Spleen (tissue), 13 donors: ENCODE measurements at places on chromosomes 2 and 18. TPM values are rescaled to one million over a fixed set of nuclear protein-coding genes. Genes with fewer than 3 reads are reported as not detected.

- peaks cover 17% of the 10 kb centered on the region for H3K4me1 ChIP-seq
- no peak overlapping the region for H3K4me3 ChIP-seq
- H3K36me3 ChIP-seq: no peaks in the 10 kb centered on the region
- no peak for DNase-seq
Observed at GRCh38 chr2:46278952-46279351, 18.3 kb upstream of the EPAS1 start.

DNA sequence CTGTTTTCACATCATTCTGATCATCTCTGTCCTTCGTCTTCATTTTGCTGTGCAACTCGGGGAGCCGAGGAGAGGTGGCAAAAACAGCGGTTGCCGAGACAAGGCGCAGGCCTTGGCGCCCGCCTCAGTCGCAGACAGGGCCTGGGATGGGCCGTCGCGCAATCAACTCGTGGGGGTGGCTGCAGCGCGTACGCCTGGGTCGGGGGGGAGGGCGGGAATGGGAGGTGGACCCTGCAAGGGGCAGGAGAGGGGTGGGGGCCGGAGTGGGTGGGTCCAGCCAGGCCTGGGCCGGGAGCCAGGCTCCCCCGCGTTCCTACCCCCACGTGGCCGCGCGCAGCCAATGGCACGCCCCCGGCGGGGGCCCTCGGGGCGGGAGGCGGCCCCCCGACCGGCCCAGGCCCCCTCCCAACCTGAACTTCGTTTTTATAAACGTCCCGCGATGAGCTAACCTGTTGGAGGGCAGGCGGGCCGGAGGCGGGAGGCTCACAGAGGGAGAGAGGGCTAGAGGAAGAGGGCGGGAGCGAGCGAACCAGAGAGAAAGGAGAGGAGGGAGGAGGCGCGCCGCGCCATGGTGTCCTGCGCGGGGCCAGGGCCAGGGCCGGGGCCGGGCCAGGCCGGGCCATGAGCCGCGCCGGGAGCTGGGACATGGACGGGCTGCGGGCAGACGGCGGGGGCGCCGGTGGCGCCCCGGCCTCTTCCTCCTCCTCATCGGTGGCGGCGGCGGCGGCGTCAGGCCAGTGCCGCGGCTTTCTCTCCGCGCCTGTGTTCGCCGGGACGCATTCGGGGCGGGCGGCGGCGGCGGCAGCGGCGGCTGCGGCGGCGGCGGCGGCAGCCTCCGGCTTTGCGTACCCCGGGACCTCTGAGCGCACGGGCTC is at the start of gene HOXD13:
TSS of gene HOXD13 (plus strand) at position 452 of the 875 bp plus-strand sequence. CDS start at position 622, 170 bp downstream.
- H3K4me1 ChIP-seq: peaks cover 47% of the 10 kb centered on the region
- no peak within 1 kb of the TSS for H3K27ac ChIP-seq
- H3K4me3 ChIP-seq: peak within 1 kb of the TSS; percentile 29
- H3K36me3 ChIP-seq: no peaks in the 10 kb centered on the region
- H3K27me3 ChIP-seq: peaks cover 91% of the 10 kb centered on the region
- DNase-seq: no peak

- DNase-seq: no peak
- peaks cover 53% of the 10 kb centered on the region for H3K36me3 ChIP-seq
- H3K4me1 ChIP-seq: no peaks in the 10 kb centered on the region
- H3K27me3 ChIP-seq: no peaks in the 10 kb centered on the region
- no peak overlapping the region for H3K4me3 ChIP-seq
Observed at GRCh38 chr18:56721491-56721890, 70.3 kb downstream of the WDR7 start.

- H3K4me3 ChIP-seq: no peak overlapping the region
- no peak for DNase-seq
- no peaks in the 10 kb centered on the region for H3K27me3 ChIP-seq
- H3K27ac ChIP-seq: no peak overlapping the region
Observed at GRCh38 chr18:255171-255570, 12.7 kb downstream of the THOC1 start.

DNA sequence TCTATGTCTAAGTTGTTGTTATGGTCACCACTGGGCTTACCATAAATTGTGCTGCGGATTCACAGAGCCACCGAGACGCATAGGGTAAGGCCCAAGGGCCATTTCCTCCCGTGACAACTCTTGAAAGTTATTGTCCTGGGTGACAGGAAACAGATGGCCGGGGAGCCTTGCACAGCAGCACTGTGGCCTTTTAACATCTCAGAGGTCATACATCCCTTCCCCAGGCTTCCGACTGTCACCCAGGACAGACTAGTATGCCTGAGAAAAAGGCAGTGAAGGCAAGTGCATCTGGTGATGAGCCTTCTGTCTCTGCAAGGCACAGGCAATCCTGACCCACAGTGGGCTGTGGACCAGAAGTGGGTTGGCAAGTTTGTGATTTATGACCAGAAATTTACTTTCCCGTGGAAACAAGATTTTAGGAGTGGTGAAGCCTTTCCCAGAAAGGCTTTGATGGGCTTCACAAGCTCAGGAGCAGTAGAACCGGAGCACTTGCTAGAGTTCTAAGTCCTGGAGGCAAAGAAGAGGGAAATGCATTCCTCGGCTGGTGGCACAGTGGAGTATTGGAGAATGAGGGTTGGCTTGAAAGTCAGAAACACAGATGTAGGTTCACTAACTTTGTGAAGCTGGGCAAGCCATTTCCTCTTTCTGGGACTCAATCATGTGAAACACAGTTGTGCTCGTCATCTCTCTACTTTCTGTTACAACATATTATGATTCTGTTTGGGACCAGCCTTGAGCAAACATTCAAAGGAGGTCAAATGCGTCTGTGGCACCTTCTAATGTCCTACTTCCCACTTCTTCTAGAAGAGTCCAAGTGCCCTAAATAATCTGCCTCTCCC is 2.0 kb upstream of the CAPN14 start:
- no peaks in the 10 kb centered on the region for H3K36me3 ChIP-seq
- H3K4me1 ChIP-seq: peaks cover 61% of the 10 kb centered on the region
- no peak for DNase-seq
- peak overlapping the region; percentile 59 for H3K27ac ChIP-seq
- H3K4me3 ChIP-seq: no peak overlapping the region

GRCh38 chr2:28557389-28558131 is 61.7 kb downstream of the PLB1 start:
- H3K4me3 ChIP-seq: no peak overlapping the region
- no peak for DNase-seq
- H3K36me3 ChIP-seq: no peaks in the 10 kb centered on the region
- no peak overlapping the region for H3K27ac ChIP-seq

- no peak overlapping the region for H3K4me3 ChIP-seq
- H3K27ac ChIP-seq: no peak overlapping the region
- H3K36me3 ChIP-seq: no peaks in the 10 kb centered on the region
- no peak for DNase-seq
- H3K4me1 ChIP-seq: no peaks in the 10 kb centered on the region
Observed at GRCh38 chr2:175536059-175536458, 354.5 kb upstream of the ATP5MC3 start.

DNA sequence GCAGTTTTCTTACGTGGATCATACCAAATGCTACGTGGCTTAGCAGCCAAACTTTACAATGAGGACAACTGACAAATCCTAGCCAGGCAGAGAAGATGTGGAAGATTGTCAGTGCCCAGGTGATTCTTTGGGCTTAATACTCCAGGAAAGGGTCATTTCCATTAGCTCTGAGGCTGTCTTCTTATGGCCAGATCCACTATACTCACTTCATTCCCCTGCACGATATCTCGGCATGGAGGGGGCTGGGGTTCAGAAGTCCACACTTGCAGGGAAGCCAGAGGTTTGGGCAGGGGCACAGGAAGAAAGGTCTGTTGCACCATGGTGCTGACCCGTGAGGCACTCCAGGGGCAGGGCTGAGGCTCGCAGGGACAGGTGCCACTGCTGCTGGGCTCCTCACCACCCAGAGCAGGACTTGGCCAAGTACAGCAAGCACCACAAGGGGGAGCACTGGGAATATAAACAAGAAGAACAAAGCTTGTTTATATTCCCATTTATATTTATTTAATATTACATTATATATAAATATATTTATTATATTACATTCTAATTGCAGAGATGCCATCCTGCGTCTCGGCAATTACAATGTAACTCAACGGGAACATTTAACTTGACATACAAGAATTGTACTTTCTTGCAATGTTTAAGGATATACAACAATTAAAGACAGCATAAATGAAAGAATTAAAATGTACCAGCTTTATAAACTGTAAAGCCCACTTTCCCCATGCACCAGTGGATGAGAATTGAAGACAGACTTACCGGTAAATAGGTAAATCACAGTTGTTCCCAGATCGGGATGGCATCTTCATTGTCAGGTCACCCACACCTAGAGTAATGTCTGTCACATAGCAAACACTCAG is 27.2 kb downstream of the CLUL1 start:
- H3K4me1 ChIP-seq: no peaks in the 10 kb centered on the region
- DNase-seq: no peak

The AMER3 gene
- total RNA-seq: not detected
